ENCODE measurements at places on chromosomes 1 and 21.

GRCh38 chr1:237578540-237578939 is 312.2 kb downstream of the ZP4 start:
- H3K4me1 ChIP-seq = no peaks in the 10 kb centered on the region
- no peak for DNase-seq
- H3K36me3 ChIP-seq = no peaks in the 10 kb centered on the region
- H3K4me3 ChIP-seq = no peak overlapping the region

DNA sequence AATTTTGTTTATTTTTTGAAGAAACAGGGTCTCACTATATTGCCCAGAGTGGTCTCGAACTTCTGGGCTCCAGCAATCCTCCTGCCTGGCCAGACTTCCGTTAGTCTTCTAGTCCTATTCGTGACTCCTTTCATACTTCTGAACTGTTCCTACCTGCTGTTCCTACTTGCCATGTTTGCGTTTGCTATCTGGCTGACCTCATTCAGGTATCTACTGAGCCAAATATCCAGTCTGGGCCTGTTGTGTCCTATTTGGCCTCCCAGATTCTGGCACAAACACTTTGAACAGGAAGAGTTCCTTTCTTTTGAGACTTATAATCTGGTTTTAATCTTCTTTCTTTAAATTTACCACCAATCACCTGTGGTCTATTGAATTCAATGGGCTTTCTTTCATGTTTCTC is 6.9 kb upstream of the NR1I3 start:
- no peaks in the 10 kb centered on the region for H3K36me3 ChIP-seq
- no peak overlapping the region for H3K4me3 ChIP-seq
- H3K27me3 ChIP-seq = no peaks in the 10 kb centered on the region
- DNase-seq = no peak
- no peak overlapping the region for H3K27ac ChIP-seq

DNA sequence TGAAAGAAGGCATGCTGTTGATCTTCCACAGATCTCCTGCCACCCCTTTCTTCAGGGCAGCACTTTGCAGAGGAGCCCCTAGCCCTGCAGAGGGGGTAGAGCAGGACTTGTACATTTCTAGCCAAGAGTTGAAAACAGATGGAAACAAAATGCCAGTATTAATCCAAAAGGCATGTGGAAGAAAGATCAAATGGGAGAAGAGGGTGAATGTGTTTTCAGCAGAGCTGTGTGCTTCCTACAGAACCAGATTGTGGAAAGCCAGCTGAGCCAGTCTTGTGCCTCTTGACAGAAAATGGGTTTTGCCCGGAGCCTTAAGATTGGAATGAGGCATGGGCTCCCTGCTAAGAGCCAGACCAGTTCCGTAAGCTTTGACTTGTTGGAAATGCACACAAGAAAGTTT is 105.2 kb upstream of the TSPAN2 start:
- H3K4me1 ChIP-seq = no peaks in the 10 kb centered on the region
- no peaks in the 10 kb centered on the region for H3K27me3 ChIP-seq
- no peak overlapping the region for H3K4me3 ChIP-seq
- no peak for DNase-seq
- H3K36me3 ChIP-seq = no peaks in the 10 kb centered on the region
- H3K27ac ChIP-seq = no peak overlapping the region

GRCh38 chr1:233843525-233844204 is 60.8 kb upstream of the SLC35F3 start:
- no peaks in the 10 kb centered on the region for H3K36me3 ChIP-seq
- DNase-seq = no peak
- H3K27me3 ChIP-seq = no peaks in the 10 kb centered on the region
- no peak overlapping the region for H3K4me3 ChIP-seq
- no peaks in the 10 kb centered on the region for H3K4me1 ChIP-seq

GRCh38 chr21:27841084-27841672 is 874.3 kb upstream of the ADAMTS5 start:
- H3K27me3 ChIP-seq = no peaks in the 10 kb centered on the region
- no peak for DNase-seq
- no peaks in the 10 kb centered on the region for H3K36me3 ChIP-seq
- no peak overlapping the region for H3K4me3 ChIP-seq
- no peak overlapping the region for H3K27ac ChIP-seq

DNA sequence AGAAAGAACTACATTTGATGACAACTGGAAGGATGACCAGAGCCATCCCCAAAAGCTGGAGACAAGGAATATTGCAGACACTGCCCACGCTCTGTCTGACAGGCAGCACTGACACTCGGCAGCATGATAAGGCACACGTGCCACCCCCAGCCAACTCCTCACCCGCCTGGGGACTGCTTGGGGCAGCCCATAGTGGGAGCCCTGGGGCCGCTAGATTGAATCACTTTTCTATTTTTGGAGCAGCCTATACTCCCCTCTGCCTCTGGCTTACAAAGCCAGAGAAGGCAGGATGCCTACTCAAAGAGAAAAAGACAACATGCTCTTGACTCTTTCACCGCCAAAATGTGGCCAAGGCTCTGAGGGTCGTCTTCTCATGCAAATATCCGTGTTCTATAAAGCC is 1.3 kb downstream of the SMG5 start:
- peak overlapping the region; percentile 81 for H3K27ac ChIP-seq
- H3K36me3 ChIP-seq = peaks cover 29% of the 10 kb centered on the region
- H3K4me1 ChIP-seq = peaks cover 18% of the 10 kb centered on the region
- H3K27me3 ChIP-seq = no peaks in the 10 kb centered on the region
- no peak for DNase-seq
- peak overlapping the region; percentile 88 for H3K4me3 ChIP-seq

DNA sequence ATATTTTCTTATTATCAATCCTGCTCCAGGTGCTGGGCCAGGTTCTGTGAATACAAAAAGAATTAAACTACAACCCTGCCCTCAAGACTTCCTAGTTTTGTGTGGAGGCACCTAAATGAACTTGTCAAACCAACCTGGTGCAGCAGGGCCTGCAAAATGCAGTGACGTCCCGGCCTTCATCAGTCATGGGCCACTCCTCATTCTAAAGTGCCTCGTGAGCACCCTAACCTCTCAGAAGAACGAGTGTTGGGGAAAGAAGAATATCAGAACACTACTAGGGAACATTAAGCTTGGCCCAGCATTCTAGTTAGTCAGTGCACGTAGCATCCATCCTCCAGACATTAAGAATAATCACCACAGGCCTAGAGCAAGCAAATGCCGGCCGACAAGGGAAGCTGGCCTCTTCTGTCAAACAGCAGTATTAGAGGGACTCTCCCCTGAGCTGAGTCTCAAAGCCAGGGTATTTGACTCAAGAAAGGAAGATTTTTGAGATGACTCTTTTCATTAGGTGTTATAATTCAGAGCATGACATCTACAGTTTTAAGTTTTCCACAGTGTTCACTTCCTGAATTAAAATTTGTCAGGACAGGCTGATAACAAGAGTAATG is 137.9 kb downstream of the SLC45A1 start:
- no peaks in the 10 kb centered on the region for H3K36me3 ChIP-seq
- no peaks in the 10 kb centered on the region for H3K4me1 ChIP-seq
- H3K27ac ChIP-seq = no peak overlapping the region
- DNase-seq = no peak
- no peak overlapping the region for H3K4me3 ChIP-seq

DNA sequence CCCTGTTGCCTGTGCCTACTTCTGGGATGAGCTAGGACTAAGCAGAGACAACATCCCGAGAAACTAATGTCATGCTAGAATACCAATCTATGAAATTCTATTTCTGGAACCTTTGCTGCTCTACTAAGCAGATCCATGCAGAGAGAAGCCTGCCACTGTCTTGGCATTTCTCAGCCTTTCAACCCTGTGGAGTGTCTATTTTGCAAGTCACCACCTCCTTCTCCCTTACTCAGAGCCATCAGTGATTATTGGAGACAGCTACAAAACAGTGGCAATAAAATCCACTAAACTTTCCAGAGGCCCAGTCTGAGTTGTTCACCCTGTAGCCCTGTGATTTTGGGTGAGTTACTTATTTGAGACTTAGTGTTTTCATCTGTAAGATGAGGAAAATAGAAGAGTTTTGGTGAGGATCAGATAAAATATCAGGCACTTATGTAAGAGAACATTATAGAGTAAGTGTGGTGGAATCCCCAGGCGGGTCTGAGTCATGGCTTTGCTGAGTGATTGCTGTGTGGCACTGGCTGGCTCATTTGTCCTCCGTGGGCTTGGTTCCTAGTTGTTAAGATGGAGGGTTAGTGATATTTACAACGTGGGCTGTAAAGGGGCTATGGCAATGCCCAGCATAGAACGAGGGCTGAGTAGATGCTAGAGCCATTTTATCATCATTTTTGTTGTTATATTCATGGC is 61.1 kb downstream of the FMN2 start:
- H3K36me3 ChIP-seq = no peaks in the 10 kb centered on the region
- no peaks in the 10 kb centered on the region for H3K4me1 ChIP-seq
- H3K27me3 ChIP-seq = no peaks in the 10 kb centered on the region
- no peak overlapping the region for H3K4me3 ChIP-seq

- H3K27me3 ChIP-seq = no peaks in the 10 kb centered on the region
- peaks cover 60% of the 10 kb centered on the region for H3K4me1 ChIP-seq
- H3K4me3 ChIP-seq = peak overlapping the region; percentile 94
- peak overlapping the region; percentile 87 for H3K27ac ChIP-seq
- peaks cover 7% of the 10 kb centered on the region for H3K36me3 ChIP-seq
Measured at GRCh38 chr1:8423692-8424538, 106.0 kb downstream of the SLC45A1 start.

- H3K36me3 ChIP-seq = no peaks in the 10 kb centered on the region
- peak; percentile 1 for DNase-seq
- peaks cover 4% of the 10 kb centered on the region for H3K4me1 ChIP-seq
- H3K4me3 ChIP-seq = peak within 1 kb of the TSS; percentile 68
- peaks cover 3% of the 10 kb centered on the region for H3K27me3 ChIP-seq
Measured at GRCh38 chr21:25638660-25639550, at the start of gene JAM2. JAM2 (plus strand) TSS chr21:25639258; CDS start chr21:25639822, 564 bp downstream.

DNA sequence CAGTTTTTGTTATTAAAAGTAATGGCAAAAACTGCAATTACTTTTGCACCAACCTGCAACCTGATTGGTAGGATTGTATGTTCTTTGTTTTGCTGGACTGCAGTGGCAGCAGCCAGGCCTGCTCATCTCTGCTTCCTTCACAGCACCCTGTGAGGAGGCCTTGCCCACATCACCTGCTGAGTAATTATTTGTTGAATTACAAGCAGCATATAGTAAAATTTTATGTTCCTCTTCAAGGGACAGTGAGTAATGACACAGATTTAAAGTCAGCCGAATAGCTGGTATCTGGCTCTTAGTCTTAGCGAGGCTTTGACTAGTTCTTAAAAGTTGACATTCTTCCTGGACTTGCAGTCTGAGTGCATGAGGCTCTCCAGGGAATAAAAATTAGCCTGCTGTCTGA is 435.1 kb downstream of the PRDM2 start:
- no peak overlapping the region for H3K4me3 ChIP-seq
- H3K27ac ChIP-seq = no peak overlapping the region
- no peak for DNase-seq
- H3K4me1 ChIP-seq = no peaks in the 10 kb centered on the region
- H3K27me3 ChIP-seq = no peaks in the 10 kb centered on the region
- no peaks in the 10 kb centered on the region for H3K36me3 ChIP-seq

GRCh38 chr1:190474650-190475211 is 2.9 kb downstream of the BRINP3 start:
- H3K36me3 ChIP-seq = no peaks in the 10 kb centered on the region
- no peaks in the 10 kb centered on the region for H3K4me1 ChIP-seq
- DNase-seq = no peak
- no peaks in the 10 kb centered on the region for H3K27me3 ChIP-seq

- H3K4me1 ChIP-seq = no peaks in the 10 kb centered on the region
- no peak for DNase-seq
- no peak overlapping the region for H3K4me3 ChIP-seq
- H3K36me3 ChIP-seq = no peaks in the 10 kb centered on the region
- peaks cover 6% of the 10 kb centered on the region for H3K27me3 ChIP-seq
Measured at GRCh38 chr1:76379506-76379905, 305.0 kb downstream of the ST6GALNAC3 start.

DNA sequence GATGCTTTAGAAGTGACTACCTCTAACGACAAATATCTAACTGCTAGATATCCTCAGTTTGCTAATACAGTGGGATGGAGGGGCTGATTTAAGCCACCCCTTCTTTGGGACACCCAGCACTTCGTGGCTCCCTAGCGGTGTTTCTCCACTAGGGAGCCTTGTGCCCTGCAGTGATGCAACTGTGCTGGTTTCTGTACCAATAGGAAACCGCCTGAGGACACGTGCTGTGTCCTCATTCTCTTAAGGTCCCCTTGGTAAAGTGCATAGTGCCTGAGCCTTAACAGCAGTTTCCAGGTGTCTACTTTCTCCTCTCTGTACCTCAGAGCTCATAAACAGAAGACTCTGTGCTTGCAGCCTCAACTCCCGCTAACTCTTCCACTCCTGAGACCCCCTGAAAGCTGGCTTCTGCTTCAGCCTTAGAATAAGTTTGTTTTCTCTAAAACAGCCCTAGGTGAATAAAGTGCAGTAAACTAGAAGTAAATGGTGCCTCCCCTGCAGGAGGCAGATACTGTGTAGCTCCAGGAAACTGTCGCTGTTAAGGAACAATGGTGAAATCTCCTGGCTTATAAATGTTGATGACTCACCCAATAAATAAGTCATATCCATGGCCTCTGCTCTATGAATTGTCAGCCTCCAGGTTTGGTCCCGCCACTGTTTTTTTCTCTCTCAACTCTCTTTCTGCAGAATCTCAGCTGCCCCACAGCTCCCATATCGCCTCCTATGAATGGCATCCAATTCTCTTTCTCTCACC is 130.4 kb downstream of the AK5 start:
- H3K36me3 ChIP-seq = no peaks in the 10 kb centered on the region
- H3K4me1 ChIP-seq = peaks cover 6% of the 10 kb centered on the region

DNA sequence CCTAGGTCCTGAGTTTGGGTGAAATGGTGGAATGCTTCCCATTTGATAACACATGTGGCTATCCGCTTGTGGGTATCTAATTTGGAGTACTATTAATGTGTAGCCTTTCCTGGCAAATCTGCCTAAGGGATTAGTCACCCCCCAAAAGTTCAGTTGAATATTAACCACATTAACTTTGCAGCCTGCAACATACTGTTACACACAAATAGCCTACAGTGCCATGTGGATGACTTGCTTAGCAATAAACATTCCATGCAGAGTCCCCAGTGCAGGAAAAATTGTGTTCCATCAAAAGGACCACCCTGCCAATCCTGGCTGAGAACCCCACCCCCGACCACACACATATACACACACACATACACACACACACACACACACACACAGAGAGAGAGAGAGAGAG is 303.3 kb upstream of the ESRRG start:
- no peak overlapping the region for H3K4me3 ChIP-seq
- H3K27ac ChIP-seq = no peak overlapping the region
- H3K4me1 ChIP-seq = no peaks in the 10 kb centered on the region
- no peaks in the 10 kb centered on the region for H3K27me3 ChIP-seq

GRCh38 chr1:84505493-84506001 is 639 bp upstream of the SPATA1 start:
- H3K27ac ChIP-seq = peak overlapping the region; percentile 78
- no peaks in the 10 kb centered on the region for H3K27me3 ChIP-seq
- peak overlapping the region; percentile 80 for H3K4me3 ChIP-seq
- H3K4me1 ChIP-seq = peaks cover 20% of the 10 kb centered on the region
- H3K36me3 ChIP-seq = no peaks in the 10 kb centered on the region

GRCh38 chr1:43280692-43281091 is 4.7 kb downstream of the C1orf210 start:
- H3K27ac ChIP-seq = no peak overlapping the region
- no peaks in the 10 kb centered on the region for H3K27me3 ChIP-seq
- H3K4me3 ChIP-seq = no peak overlapping the region
